CD4-positive, alpha-beta T cell treated with Interferon gamma for 1 hour (primary cell): ENCODE measurements at places on chromosomes 5 and 9.

DNA sequence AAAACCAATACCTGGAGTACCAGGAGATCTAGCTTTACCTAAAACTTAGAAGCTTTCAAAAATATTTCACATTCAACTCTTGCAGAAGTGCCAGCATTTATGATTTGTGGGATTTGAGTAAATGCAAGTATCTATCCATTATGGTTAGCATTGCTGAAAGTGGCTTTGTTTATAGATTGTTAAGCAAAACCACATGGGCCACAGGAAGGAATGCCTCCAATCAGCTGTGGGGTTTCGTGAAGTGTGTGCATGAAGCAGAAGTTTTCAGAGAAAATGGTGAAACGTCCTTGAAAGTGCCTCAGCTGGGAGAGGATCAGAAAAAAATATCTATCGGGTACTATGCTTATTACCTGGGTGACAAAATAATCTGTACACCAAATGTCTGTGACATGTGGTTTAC lies 4.2 kb downstream of the LECT2 start:
- DNase-seq: no peak

DNA sequence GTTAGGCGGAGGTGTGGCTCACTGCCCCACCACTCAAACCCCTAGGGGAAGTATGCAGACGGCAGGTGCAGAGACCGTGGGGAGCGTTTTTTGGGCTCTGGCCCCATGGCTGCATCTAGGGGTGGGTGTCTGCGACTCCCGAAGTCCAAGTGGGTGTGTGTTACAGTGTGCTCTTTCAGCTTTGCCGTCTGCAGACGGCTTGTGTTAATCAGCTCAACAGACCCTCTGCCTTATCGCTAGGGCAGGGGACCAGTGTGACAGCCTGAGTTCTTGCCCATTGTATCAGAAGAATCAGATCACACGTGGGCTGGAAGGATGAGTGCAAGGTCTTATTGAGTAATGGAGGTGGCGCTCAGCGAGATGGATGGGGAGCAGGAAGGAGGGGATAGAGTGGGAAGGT lies 162.8 kb downstream of the ENC1 start:
- no peak for DNase-seq

DNA sequence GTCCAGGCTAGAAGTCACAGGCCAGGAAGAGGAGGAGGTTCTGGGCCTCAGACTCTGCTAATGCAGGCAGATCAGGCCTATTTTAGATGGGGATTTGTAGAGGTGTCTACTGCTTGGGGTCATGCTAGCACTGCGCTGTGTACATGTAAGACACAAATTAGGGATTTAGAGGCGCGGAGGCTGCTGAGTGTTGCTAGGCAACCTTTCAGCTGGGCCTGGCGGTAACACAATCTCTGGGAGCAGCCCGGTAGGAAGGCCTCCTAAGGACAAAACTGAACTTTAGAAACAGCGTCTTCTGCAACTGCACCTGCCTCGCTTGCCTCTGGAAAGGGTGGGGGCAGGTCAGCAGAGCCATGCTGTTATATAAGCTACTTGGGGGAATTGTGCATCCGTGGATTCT lies 147.9 kb downstream of the MACROH2A1 start:
- DNase-seq: no peak

DNA sequence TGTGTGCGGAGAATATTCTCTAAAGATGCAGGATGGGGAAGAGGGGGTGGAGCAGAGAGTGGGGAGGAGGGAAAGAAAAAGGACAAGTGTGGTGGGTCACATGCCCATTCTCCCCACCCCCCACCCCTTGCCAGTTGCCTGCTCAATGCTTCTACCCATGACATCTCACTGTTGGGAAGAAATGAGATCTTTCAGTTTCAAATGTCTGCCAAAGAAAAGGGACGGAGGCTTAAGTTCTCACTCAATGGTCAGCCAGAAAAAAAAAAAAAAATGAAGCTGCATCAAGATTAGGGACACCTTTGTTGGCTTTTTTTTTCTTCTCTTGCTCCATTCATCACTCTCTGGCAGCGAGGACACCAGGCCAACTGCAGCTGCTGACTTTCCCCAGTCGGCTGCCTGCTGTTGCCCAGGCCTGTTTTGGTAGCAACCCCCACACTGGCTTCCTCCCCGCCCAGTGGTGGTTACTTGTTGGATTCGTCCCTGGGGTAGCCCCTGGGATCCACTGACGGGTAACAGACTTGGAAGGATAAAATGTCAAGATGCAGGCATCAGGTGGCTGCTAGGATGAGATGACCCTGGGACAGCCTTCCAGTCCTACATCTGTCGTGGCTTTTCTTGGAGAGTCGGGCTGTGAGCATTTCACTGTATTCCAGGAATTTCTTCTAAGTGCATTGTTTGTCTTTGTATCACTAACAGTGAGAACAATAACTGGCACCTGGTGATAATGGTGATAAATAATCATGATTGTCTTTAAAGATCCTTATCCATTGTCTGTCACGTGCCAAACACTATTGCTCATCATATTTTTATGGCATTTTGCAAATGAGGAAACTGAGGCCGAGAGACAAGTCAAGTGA lies 9.1 kb downstream of the WWC1 start:
- no peak for DNase-seq

DNA sequence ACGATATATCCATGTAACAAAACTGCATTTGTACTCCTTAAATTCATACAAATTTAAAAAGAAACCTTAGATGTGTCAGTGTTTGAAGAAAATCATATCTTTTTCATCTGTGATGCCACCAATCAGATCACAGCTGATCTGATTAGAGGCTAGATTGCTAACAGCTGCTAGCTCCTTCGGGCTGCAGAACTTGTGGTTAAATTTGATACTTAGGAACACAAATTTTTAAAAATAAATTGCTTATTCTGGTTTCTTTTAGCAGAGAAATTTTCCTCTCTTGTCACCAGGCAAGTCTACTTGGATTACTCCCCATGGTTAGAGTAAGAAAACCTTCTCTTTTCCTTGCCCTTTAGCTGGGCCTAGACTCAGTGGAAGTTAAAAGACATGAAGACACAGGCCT lies 94.6 kb upstream of the RANBP6 start:
- DNase-seq: no peak

GRCh38 chr5:83726912-83727311 lies 6.3 kb upstream of the HAPLN1 start:
- no peak for DNase-seq

- DNase-seq: no peak
These were observed 33.0 kb upstream of the MUSK start for GRCh38 chr9:110635589-110635988.

GRCh38 chr5:121160591-121160990 lies 691.1 kb upstream of the FTMT start:
- DNase-seq: no peak

GRCh38 chr5:73129143-73129542 lies 8.8 kb downstream of the TMEM171 start:
- DNase-seq: no peak

GRCh38 chr9:125648294-125648693 lies 58.7 kb downstream of the MAPKAP1 start:
- DNase-seq: no peak
